ENCODE measurements at places on chromosomes 12 and 14.
A peak's percentile ranks its signal among the peaks of the same experiment; 100 is the strongest.

GRCh38 chr12:54196396-54196795 lies 7.6 kb upstream of the SMUG1 start:
- no peak for DNase-seq

DNA sequence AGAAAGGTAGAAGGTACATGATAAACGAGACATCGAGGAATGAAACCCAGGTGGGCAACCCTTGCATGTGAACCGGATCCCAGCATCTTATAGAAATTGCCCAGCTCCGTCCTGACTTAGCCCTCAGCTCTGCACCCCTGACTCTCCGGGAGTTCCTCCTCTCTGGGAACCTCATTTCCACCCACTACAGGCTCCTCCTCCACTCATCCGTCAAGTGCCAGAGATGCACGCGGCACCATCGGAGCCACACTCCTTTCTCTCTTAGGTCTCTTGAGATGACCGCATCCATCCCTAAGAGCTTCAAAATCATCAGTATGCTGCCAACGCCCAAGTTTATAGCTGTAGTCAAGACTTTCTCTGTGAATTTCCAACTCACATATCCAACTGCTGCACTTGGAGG lies 84.7 kb downstream of the TTC7B start:
- no peak for DNase-seq

GRCh38 chr14:88424573-88424972 lies 39.1 kb downstream of the SPATA7 start:
- no peak for DNase-seq

DNA sequence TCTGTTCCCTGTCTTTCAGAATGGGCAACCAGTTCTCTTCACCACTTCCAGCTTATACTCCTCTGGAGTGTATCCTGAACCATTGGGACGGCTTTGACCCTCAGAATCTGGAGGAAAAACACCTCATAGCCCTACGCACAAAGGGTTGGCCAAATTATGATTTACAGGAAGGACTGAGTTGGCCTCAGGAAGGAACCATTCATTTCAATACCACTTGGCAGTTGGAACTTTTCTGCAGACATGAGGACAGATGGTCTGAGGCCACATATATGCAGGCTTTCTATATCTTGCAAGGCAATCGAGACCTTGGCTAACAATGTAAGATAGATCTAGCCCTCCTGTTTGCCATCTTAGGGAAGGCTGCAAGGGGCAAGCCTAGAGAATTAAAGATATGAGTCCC lies 24.0 kb downstream of the CLECL1 start:
- no peak for DNase-seq

GRCh38 chr14:65095633-65096205 lies 6.6 kb downstream of the MAX start:
- DNase-seq, result peak; percentile 60

DNA sequence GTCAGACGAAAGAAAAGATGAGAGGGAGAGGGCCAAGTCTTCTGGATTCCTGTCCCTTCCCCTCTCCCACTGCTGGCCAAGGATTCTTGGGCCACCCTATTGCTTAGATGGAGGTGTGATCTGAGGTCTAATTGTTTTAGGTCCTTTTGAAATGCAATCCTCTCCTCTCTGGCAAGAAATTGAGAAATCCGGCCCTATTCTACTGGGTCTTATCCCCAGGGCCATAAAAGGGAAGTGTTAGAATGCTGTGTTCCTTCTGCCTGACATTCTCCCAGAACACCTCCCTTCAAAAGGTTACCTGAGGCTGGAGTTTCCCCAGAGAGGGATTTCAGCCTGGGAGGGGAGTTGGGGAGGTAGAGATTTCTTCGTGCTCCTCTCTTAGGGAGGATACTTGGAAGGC lies 4.4 kb downstream of the WNT5B start:
- DNase-seq, result no peak

- DNase-seq, result no peak
Observed at GRCh38 chr12:53244337-53244736, 12.3 kb upstream of the RARG start.

GRCh38 chr14:49897965-49898364 lies 5.1 kb downstream of the ARF6 start:
- no peak for DNase-seq

DNA sequence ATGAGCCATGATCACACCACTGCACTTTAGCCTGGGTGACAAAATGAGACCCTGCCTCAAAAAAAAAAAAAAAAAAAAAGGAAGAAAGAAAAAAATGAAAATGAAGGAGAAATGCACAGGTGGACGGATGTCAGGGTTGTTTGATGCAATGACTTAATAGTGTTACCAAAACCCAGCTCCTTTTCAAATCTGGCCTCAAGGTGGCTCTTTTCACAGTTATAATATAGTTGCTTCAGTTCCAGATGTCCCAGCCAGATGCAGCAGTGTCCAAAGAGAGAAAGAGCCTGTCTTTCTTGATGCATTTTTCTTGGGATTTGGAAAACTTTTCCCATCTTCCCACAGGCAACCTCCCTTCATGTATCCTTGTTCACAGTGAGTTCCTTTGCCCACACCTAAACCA lies 36.5 kb downstream of the KCNMB4 start:
- no peak for DNase-seq

Measured in ovary (tissue), 10 donors.